Activated CD8-positive, alpha-beta T cell treated with anti-CD3 and anti-CD28 coated beads, Interleukin-2, amount 10 ng/mL, durations not matched to agents 7 days and 5 days (primary cell): ENCODE measurements at places on chromosomes 2 and 18.

- no peak for DNase-seq
Observed at GRCh38 chr2:122804494-122804893, 1049.0 kb downstream of the TSN start.

DNA sequence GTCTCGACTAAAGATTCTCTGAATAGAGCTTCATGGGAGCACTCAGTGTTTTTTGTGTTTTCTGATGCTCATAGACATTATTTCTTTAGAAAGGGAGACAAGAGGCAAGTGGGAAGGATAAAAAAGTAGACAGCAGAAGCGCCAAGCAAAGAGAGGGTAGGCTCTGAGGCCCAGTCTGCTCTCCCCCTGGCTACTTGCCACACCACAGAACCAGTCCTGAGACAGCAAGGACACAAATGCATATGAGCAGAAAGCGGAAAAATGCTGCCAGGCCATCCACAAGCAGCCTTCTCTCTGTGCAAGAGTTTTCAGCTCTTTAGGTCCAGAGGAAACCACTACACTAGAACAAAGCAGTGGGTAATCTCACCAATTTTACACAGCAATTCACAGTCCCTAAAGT lies 285.4 kb downstream of the ZNF521 start:
- DNase-seq = no peak

DNA sequence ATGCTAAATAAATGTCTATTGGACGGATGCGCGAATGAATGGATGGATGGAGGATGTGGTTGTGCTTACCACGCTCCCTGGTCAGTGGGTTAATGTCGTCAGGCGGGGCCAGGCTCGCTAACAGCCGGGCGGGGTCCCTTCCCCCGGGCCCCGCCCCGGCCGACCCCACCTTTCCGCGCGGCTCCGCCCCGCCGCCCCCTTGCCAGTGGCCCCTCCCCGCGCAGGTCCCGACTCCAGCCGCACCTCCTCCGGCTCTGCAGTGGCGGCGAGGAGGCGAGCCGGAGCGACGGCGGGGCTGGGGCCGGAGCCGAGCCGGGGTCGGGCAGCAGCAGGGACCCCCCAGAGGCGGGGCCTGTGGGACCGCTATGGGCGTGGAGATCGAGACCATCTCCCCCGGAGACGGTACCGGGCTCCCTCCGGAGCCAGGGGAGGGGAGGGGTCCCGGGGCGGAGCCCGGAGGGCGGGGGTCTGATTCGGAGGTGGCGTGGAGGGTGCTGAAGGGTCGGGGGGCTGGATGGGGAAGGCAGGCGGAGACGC lies at the start of gene FKBP1B:
Gene FKBP1B, plus strand, starts transcription at position 257 of the 537 bp plus-strand sequence. Its CDS starts 109 bp downstream, at position 366.
- peak; percentile 80 for DNase-seq

GRCh38 chr18:37289423-37289822 lies 276.2 kb downstream of the CELF4 start:
- DNase-seq = no peak

GRCh38 chr2:11175293-11175795 lies 20.1 kb downstream of the SLC66A3 start:
- DNase-seq = no peak

DNA sequence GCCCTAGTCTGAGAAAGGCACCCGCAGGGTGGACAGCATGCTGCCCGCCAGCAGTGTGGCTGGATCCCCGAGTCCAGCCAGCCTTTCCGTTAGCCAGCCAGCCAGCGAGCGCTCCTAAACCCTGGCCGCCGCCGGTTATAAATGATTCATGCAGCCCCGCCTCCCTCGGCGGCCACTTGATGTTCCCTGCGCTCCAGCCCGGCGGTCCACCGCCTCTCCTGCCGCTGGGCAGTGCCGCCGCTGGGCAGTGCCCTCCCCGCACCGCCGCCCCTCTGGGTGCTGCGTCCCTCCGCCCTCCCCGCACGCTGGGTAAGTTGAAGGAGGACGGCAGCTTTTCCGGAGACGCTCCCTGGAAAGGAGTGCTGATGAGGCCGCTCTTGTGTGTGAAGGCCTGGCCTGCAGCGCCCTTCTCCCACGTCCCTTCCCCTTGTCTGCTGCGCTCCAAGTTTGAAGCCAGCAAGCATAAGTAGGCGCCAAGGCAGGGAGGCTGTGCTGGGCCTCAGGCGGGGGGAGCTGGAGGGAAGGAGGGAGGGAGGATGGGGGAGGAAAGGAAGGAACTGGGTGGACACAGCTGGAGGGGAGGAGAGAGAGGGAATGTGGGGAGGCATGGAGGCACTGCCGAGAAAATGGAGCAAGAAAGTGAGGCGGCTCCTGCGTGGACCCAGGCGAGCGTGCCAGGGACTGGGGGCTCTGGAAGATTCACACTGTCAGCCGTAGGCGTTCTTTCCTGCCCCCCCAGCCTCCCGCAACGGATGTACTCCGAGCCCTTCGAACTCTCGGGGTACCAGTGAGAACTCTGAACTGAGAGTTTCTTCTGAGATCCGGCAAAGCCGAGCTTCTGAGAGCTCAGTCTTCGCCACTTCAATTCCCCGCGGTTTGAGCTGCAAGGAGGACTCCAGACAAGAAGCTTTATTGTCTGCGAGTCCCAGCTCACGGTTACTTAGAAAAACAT lies 131.9 kb downstream of the GLI2 start:
- no peak for DNase-seq

GRCh38 chr2:98474979-98475632 lies 30.4 kb downstream of the INPP4A start:
- no peak for DNase-seq

GRCh38 chr2:100744589-100744988 lies 75.3 kb upstream of the NPAS2 start:
- DNase-seq = no peak

- peak; percentile 20 for DNase-seq
Observed at GRCh38 chr2:106105151-106105922, 88.8 kb downstream of the UXS1 start.

- no peak for DNase-seq
Observed at GRCh38 chr2:237483018-237483731, 3.9 kb upstream of the MLPH start.

- no peak for DNase-seq
Observed at GRCh38 chr2:178088774-178089270, 16.2 kb upstream of the PDE11A start.

- DNase-seq = no peak
Observed at GRCh38 chr2:172307800-172308199, 119.6 kb upstream of the ITGA6 start.

DNA sequence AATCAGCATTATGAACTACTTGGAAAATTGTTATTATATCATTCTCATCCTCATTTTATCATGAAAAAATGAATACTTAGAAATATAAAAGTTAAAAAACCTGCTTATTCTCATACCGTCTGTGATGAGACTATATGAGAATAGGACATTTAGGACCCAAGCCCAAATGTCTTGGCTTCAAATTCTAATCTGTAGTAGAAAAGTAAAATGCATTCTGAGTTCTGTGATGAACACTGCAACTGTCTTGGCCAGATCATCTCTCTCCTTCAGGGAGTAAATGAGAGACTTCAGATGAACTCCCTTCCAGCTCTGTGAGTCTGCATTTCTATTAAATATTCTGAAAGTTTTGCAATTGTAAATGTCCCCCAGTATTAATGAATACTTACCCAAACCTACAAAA lies 940.7 kb upstream of the KLHL29 start:
- no peak for DNase-seq

DNA sequence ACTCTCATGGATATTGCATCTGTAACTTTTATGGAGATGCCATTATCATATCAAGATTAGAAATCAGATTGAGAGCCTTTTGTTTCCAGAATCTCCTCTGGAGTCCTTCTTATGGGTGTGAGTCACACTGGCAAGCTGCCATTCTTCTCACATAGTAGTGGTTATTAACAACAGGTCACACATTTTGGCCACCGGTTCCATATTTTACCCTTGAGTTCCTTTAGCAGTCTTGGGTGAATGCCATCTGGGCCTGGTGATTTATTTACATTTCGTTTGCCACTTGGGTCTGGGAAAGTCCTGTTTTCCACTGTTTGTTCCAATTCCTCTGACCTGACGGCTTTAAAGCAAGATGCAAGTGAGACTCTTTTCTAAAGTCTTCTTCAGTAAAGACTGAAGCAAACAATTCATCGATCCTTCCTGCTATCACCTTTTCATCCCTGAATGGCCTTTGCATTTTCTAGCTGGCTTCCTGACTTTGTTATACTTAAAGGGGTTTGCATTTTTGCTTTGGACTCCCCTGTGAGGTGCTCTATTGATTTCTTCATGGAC lies 80.5 kb upstream of the CAVIN2 start:
- no peak for DNase-seq

DNA sequence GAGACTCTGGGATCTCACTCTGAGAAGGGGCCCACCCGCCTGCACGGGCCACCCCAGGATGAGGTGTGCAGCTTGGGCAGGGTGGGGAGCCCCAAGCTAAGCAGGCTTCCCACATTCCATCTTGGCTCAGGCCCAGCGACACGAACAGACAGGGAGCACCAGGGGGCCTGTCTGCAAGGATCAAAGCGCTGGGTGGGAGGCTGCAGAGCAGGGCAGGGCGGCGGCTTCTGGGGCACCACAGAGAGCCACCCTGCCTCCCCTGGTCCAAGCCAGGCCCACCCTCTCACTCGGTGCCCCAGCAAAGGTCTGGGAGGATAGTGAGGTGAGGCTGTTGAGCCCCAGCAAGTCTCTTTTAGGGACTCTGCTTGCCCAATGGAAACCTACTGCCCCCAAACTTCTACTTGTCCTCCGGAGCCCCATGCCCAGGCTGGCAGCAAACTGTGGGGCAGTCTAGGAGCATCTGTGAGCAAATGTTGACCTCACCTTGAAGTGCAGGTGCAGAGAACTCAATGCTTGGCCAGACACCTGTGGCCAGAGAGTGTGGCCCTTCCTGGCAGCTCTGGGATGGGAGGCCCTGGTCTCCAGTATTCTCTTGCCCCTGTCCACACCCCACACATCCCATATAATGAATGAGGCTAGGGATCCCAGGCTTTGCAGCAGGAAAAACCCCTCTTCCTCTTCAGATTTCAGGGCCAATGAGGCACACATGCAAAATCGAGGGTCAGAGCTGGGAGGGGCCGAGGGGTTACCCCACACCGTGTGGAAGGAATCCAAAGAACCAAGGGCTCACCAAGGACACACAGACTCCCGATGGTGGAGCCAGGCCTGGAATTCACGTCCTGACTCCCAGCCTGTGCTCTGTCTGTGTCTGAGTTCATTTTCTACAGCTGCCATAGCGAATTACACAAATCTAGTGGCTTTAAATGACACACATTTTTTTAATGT lies 18.8 kb upstream of the GLI2 start:
- DNase-seq = no peak

DNA sequence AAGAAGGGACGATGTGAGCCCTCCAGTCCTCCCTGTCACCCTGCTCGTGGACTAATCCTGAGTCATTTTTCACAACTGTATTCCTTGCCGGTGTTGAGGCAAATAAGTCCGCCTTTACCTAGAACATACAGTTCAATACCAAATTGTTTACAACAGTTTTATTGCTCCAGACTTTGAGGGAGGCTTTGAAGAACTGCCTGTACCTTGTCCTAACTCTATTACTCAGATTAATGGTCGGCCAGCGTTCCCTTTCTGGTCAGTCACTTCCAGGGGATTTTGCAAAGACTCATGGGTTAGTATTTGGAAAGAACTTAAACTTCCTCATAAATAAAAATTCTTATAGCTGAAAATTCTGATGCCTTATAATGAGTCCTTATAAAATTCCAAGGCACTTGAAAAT lies 85.1 kb upstream of the ZNF532 start:
- DNase-seq = no peak

DNA sequence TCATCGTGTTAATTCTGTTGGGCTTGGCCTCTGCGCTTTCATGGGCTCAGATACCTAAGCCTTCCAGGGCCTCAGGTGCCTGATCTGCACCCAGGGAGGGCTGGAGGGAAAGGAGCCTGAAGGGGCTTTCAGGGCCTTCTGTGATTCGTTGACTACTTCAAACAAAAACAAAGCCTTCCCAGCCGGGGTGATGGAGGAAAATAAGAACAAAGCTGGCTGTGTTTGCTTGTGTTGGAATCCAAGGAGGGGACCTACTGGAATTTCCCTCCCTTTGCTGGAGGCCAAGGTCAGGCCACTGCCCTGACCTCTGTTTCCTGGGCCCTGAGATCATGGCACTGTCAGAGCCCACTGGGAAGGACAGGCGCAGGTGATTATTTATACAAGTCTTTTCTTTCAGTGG lies 135.3 kb downstream of the KLHL29 start:
- no peak for DNase-seq

DNA sequence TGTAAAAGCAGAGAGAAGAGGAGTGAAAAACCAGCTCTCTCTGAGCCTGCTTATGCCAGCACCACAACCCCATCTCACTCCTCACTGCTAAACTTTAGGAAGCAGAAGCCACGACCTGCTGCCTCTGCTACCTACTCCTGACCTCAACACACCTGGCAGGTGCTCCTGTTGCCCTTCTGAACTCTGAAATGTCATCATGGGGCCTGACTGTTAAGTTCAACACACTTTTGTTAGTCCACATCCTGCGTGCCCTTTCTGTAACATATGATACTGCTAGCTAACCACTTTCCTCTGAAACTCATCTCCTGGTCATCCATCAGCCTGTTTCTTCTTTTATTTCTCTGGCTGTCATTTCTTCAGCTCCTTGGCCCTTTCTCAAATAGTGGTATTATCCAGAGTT lies 118.1 kb downstream of the EPB41L3 start:
- DNase-seq = no peak

DNA sequence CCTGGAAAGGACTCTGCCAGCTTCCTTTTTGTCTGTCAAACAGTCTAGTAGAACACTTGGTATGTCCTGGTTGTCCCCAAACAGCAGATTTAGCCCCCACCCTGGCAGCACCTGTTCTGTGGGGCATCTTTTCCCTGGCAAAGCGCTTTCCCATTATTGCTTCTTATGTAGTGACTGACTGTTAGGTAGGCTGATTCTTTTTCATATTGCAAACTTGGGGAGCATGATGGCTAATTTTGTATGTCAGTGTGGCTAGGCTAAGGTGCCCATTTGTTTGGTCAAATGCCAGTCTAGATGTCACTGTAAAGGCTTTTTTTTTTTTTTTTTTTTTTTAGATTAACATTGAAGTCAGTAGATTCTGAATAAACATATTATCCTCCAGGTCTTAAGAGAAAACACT lies 140.2 kb downstream of the MYCN start:
- DNase-seq = no peak

- no peak for DNase-seq
Observed at GRCh38 chr18:39845106-39845505, 2109.9 kb upstream of the PIK3C3 start.

DNA sequence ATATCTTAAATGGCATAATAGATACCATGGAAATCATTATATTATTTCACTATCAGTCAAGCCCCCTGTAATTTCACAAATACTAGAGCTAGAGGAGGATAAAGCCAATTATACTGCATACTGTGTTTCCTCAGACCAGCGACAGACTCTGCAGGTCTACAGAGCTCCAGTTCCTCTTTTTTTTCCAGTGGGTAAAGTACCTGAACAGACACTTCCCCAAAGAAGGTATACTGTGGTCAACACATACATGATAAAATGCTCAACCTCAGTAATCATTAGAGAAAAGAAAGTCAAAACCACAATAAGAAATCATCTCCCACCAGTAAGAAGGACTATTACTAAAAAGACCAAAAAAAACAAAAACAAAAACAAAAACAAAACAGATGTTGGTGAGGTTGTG lies 44.6 kb downstream of the SCN7A start:
- no peak for DNase-seq

GRCh38 chr18:22324191-22325131 lies 93.3 kb downstream of the CTAGE1 start:
- no peak for DNase-seq
